ENCODE measurements at places on chromosomes 16 and 17. TPM values are rescaled to one million over a fixed set of nuclear protein-coding genes. Genes with fewer than 3 reads are reported as not detected.

Gene NQO1
- 135 TPM for total RNA-seq

DNA sequence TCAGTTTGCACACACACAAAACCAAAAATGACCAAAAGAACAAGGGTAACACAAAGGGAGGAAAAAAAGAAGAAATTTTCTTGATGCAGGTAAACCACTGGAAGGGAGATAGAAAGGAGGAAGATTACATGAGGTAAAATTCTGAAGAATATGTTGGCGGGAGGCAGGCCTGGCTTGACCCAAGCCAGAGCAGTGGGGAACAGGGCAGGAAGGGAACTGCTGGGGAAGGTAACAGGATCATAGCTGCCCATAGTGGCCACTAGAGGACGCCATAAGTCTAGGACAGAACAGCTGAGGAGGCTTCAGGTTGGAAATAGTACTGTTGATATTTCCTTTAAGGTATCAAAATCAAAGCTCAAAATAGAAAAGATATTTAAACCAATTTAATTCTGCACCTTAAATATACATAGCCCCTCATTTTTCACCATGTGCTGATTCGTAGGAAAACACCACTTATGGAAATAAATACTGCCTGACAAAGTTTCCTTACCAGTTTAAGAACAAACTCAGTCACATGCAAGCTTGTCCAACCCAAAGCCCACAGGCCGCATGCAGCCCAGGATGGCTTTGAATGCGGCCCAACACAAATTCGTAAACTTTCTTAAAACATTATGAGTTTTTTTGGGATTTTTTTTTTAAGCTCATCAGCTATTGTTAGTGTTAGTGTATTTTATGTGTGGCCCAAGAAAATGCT lies 15.5 kb downstream of the VPS35 start:
- DNase-seq = no peak

- no peak for DNase-seq
Observed at GRCh38 chr17:81302861-81303333, 7.8 kb upstream of the SLC38A10 start.

GRCh38 chr16:3480901-3481695 lies 14.2 kb downstream of the C16orf90 start:
- no peak for DNase-seq

Gene TBKBP1
- total RNA-seq = 4.2 TPM

DNA sequence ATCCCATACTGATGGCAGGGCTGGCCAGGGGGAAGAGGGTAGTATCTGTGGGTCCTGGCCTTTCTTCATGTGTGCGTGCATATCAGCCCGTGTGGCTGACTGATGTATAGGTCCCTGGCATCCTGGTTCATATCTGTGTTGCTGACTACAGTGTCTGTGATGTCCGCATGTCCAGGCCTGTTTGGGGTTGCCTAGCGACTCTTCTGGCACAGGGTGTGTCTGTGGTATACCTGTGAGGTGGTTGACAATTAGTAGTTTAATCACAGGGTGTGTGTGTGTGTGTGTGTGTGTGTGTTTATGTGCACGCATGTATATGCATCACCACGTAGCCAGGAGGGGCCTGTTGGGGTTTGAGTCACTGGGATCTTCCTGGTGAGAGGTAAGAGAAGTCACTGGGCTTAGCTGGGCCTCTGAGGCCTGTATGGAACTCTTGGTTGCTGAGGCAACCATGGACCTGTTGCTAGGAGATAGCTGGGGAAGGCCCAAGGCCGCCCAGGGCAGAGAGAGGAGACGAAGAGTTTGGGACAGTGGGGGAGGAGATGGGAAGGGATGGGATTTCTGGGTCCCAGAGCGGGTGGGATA lies 603 bp upstream of the TMEM95 start:
- no peak for DNase-seq

DNA sequence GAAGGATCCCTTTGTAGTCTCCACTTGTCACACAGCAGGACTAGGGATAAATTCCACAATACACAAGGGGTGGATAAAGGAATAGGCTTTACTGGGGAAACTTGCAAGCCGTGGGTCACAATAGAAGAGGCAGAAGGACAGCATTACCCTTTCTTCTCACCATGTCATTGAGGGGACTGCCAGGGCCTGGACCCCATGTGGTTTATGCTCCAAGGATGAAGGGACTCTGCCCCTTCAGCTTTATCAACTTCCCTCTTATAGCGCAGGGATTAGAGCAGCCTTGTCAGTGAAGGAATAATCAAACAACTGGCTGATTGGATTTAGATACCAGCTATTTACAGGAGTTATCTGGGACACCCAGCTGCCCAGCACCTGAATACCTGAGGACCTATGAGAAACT lies 89.8 kb downstream of the HS3ST2 start:
- no peak for DNase-seq

GRCh38 chr17:63571632-63572310 lies 21.5 kb downstream of the DCAF7 start:
- DNase-seq = no peak

Gene CHP2
- total RNA-seq = not detected

Gene PAM16
- 87.4 TPM for total RNA-seq

Gene KRTAP1-5
- total RNA-seq = not detected

GRCh38 chr17:41722231-41722630 lies 10.1 kb downstream of the GAST start:
- no peak for DNase-seq

GRCh38 chr17:64128787-64129514 lies 993 bp downstream of the ERN1 start:
- DNase-seq = no peak

DNA sequence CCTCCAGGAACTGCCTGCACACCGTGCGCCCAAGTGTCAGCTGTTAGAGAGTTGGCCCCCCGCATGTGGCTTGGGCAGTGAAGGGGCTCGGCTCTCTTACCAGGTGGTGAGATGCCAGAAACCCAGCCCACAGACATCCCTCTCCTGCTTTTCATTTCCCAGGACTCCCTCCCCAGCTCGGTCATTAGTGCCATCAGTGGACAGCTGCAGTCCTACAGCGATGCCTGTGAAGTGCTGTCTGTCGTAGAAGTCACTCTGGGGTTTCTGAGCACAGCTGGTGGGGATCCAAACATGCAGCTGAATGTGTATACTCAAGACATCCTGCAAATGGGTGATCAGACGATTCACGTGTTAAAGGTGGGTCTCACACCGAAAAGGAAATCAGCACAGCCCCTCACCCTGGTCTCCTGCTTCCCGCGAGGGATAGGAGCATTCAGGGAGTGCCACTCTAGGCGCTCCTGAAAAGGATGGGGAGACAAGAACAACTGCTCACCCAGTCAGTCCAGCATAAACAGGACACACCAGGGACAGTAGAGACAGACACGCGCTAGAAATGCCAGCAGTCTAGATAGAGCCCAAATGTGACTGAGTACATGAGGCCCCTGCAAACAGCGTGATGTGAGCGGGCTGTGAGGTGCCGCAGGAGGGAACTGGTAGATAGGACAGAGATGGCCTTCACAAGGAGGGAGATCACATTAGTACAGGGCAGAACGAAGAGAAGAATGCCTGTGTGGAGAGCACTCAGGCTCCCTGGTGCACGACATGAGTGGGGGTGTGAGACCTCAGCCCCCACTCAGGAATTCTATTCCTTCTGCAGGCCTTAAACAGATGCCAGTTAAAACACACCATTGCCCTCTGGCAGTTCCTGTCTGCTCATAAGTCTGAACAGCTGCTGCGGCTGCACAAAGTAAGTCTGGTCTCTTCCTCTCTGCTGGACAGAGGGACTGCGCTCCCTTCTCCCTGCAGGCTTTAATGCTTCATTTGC lies 25.7 kb upstream of the ENDOV start:
- DNase-seq = no peak

Gene C16orf54
- not detected for total RNA-seq

- DNase-seq = no peak
Observed at GRCh38 chr17:22268912-22269220, 576.5 kb downstream of the KCNJ18 start.

DNA sequence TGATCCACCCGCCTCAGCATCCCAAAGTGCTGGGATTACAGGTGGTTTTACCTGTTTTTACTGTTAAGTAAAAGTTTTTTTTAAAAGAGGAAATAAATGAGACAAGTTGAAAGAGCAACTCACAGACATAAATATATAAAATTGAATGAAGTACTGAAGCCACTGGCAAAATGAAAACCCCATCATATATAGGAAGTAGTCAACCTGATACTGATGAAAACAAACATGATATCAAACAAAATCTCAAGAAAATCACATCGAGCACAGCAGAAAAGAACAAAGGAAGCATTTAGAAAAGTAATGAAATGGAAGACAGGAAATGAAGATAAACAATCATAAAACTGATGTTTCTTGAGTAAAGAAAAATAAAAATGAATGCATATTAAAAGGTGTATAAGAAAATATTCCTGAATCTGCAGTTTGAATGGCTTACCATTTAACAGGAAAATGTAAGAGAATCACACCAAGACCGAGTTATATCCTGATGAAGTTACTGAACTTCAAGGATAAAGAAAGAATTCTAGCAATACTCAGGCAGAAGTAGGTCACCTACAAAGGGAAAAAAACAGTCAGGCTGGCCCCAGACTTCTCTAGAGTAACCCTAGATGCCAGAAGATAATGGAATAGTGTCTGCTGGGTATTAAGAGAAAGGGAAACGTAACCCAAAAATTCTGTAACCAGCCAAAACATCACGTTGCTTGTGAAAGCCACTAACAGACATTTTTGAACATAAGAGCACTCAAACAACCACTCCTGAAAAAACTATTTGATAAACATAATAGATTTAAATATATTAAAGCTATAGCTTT lies 31.5 kb downstream of the UBE2G1 start:
- DNase-seq = no peak

Gene CDH3
- 91.2 TPM for total RNA-seq

Measured in epithelial cell of proximal tubule (primary cell).